Central memory CD4-positive, alpha-beta T cell (primary cell): ENCODE measurements at places on chromosomes 13 and 19.

GRCh38 chr19:46296722-46297461 lies at the start of gene HIF3A:
HIF3A (plus strand) TSS chr19:46297042; CDS start chr19:46297077, 35 bp downstream.
- no peak for DNase-seq

DNA sequence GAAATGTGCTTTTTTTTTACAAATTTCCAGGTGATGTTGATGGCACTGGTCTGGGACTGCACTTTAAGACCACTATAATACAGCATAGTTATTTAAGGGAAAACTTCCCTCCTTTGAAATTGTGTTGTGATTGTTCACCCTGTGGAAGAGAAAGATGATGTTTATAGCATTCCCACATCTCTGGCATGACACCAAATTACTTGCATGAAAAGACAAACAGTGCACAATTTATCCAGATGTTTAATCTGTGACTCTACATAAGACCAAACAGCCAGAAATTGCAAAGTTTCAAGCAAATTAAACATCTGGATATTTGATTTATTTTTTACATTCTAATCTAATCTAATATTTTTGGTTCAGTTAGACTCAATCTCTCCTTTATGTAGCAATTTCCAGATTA lies 51.6 kb downstream of the UFM1 start:
- no peak for DNase-seq

- DNase-seq: no peak
Measured at GRCh38 chr19:33393286-33394005, 19.9 kb downstream of the CEBPG start.

DNA sequence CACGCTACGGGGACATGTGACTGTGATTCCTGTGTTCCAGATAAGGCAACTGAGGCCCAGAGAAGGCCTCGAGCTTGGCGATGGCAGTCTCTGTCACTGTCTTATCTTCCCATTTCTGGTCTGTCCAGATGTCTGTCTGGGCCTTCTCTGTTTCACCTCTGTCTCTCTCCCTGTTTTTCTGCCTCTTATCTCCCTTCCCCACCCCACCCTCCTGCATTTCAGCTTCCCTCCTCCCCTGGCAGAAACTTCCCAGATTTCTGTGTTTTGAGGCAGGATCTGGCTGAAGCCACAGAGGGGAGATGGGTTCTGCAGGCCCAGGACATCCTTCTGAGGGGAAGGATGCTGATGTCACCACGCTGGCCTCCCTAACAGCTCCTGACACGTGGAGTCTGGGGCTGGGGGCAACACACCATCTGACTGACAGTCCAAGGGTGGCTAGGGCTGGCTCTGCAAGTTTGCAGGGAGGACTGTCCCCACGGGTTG lies 14.4 kb downstream of the PAK4 start:
- no peak for DNase-seq

- no peak for DNase-seq
Measured at GRCh38 chr19:41233748-41234240, 14.8 kb downstream of the AXL start.

GRCh38 chr19:49832556-49832955 lies 14.5 kb downstream of the MED25 start:
- DNase-seq: no peak

DNA sequence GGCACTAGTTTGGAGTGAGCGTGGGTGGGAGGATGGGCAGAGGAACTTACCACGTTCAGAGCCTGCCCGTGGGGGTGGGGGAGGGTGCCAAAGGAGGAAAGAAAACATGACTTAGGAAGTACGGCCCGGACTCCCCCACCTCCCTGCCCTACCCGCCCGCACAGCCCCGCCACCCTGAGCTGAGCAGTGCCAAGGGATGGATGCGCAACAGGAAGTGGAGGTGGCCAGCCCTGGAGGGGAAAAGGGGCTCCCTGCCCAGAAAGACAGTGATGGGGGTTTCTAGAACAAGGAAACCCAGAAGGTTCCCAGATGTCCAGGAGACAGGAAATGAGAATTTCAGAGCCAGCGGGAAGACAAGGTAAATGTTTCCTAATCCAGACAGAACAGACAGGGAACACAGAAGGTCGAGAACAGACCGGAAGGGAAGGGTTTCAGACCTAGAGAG lies 6.3 kb downstream of the TEAD2 start:
- DNase-seq: no peak
